ENCODE measurements at places on chromosomes 5 and 9.

- no peak for DNase-seq
Measured at GRCh38 chr5:4137781-4138180, 542.1 kb downstream of the IRX1 start.

DNA sequence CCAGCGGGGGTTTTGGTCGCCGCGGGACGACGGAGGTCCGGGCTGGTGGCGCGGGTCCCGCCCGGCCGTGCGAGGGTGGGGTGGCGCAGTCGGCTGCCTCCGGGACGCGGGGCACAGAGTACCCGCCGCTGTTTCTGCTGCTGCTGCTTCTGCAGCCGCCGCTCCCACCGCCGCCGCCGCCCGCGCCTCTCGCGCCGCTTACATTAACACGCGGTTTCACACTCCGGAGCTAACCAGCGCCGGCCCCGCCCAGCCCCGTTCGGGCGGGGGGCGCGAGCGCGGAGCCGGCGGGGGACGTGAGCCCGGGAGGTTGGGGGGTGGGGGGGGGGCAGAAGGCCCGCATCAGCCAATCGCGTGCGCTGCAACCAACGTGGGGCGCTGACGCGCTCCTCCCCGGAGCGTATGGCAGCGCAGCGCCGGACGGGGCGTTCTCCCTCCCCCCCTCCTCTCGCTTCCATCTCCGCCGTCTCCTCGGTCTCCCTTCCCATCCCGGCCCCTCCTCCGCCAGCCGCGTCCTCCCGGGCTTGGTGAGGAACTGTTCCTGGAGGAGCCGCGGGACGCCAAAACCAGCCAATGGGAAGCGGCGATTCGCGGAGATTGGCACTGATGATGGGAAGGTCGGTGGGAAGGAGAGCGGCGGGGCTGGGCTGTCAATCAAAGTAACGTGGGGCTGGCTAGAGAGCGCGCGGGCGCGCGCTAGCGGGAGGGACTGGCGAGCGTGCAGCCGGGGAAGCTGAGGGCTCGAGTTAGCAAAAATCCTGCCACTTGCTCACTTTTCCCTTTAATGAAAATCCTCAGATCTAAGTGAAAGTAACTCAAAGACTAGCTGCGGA, at the start of gene TLE1:
TLE1 (minus strand) TSS at position 205 of the 833 bp plus-strand sequence. CDS start 1,307 bp downstream, outside the sequence.
- peak; percentile 99 for DNase-seq

GRCh38 chr5:156981481-156981880, 18.5 kb upstream of the TIMD4 start:
- DNase-seq, result no peak

DNA sequence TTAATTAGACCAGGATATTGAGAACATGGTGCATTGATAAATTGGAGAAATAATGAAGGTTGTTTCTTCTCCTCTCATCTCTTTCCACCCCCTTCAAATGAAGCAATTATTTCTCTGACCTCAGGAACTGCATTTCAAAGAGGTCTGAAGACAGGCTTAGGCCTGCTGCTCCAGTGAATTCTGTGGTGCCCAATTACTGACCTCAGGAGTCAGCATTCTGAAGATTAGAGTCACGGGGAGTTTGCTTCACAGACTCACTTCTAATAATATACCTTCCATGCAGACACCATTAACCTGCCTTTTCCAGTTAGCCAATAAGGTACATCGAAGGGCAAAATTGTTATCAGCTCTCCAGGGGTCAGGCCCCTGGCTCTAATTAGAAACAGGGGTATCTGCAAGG, 270.9 kb downstream of the GAS1 start:
- DNase-seq, result no peak

DNA sequence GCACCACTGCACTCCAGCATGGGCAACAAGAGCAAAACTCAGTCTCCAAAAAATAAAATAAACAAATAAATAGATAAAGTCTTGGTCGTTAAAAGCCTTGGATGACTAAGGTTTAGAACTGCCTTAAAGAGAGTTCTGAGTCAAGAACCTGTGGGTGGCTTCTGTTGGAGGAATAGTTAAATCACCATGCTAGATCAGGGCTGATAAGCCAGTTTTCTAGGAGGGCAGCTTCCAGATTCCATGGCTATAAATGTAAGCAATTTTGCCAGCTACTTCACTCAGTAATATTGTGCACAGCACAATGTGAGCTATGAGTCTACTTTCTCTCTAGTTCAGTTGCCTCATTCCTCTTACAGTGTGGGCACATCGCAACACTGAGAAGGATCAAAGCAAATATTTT, 242.1 kb upstream of the NUDT12 start:
- DNase-seq, result no peak

DNA sequence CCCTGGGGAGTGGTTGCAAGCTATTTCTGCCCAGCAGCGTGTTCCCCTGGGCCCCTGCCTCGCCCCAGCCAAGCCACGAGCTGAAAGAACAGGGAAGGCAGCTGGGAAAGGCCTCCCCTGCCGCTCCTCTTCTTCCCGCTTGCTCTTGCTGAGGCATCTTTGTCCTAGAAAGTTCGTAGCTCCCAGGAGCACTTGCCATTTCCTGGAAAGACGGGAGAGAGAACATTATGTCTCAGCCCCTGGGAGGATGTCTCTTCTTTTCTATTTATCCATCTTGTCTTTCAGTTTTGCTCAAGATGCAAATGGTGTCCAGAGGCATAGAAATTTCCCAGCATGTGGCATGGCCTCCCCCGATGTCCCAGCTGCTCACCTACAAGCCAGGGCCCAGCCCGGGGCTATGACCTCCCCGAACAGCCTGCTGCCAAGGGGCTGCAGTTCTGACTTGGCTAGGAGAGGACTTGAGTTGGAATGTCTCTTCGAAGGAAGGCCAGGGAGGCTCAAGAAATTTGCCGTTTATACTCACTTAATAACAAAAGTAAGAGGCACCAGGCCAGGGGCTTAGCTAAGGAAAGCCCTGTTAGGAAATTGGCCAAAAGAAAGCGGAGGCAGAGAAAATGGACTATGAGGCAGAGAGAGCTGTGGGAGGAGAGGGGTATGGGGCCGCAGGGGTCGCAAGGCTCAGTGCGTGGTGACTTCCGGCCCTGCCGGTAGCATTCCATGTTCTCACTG, 87.3 kb downstream of the LIFR start:
- no peak for DNase-seq
